SK-N-MC (cell line): ENCODE measurements at places on chromosomes 12 and 14.

GRCh38 chr14:85088192-85088591 lies 441.8 kb upstream of the FLRT2 start:
- no peak for DNase-seq

- no peak for DNase-seq
These were observed 27.9 kb downstream of the VWF start for GRCh38 chr12:6096527-6096926.

DNA sequence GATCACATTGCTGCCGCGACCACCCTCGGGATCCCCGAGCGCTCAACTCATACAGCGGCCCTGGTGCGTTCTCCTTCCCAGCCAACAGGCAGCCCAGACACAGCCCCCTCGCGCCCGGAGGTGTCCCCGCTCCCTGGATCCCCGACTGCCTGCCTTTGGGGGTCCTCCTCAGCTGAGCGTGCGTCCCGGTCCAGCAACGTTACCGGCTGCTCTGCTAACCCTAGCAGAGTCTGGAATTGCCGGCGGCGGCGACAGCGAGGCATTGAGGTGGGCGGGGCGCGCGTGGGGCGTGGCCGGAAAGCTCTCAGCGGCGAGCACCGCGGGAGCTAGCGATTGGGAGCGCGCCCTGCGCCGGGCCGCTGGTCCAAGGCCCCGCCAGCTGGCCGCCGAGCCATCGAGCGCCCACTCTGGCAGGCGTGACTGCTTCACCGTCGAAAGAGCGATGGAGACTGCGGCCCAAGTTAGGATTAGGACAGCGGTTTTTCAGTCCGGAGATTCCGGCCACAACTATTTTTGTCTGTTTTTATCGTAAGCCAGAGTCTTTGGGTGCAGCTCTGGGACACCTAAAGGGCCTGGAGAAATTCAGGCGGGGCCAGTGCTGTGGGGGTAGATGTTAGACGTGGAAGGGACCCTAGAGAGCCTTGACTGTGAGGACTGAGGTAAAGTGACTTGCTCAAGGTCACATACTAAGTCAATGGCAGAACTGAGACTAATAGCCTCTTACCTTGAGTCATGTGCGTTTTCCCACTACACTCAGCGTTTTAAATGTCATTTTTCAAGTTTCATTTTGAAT lies at the start of gene HEATR5A:
TSS of gene HEATR5A (minus strand) at position 232 of the 793 bp plus-strand sequence. CDS start 17,575 bp downstream, outside the sequence.
- no peak for DNase-seq

GRCh38 chr12:100793182-100793581 lies 1.4 kb upstream of the ANO4 start:
- DNase-seq = no peak

DNA sequence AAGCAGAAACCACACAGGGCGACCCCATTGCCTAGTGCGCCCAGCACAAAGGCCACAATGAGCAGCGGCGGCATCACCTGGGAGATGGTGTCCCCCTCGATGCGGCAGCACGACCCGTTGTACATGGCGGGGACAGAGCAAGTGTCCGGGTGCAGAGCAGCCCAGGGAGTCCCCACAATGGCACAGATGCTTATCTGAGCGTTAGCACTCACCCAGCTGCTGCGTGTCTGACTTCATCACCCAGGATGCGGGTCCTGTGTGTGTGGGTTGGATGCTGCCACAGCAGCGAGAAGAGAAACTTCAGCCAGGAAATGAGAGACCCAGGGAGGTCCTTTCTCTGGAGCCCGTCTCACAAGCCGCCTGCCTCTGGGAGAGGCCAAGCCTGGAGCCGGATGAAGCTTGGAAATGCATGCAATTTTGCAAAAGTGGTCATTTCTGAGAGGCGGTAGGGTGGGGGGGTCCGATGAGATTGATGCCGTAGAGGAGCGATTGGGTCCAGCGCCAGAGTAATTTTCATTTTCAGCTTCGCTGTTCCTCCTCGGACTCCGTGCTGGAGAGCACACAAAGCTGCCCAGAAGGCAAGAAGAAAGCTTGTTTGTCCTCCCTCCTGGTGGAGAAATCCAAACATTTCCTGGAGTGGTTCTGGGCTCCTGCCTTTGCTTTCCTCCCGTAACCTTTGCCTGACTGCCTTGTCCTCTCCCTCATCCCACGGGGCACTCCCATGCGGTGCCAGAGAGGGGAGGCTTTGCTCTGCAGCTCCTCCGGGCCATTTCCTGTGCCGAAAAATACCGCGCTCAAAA lies at the start of gene HCAR1:
TSS of gene HCAR1 (minus strand) at position 630 of the 800 bp plus-strand sequence. CDS start at position 125, 505 bp downstream.
- no peak for DNase-seq

GRCh38 chr12:102883204-102883799 lies 33.7 kb downstream of the PAH start:
- DNase-seq = no peak

DNA sequence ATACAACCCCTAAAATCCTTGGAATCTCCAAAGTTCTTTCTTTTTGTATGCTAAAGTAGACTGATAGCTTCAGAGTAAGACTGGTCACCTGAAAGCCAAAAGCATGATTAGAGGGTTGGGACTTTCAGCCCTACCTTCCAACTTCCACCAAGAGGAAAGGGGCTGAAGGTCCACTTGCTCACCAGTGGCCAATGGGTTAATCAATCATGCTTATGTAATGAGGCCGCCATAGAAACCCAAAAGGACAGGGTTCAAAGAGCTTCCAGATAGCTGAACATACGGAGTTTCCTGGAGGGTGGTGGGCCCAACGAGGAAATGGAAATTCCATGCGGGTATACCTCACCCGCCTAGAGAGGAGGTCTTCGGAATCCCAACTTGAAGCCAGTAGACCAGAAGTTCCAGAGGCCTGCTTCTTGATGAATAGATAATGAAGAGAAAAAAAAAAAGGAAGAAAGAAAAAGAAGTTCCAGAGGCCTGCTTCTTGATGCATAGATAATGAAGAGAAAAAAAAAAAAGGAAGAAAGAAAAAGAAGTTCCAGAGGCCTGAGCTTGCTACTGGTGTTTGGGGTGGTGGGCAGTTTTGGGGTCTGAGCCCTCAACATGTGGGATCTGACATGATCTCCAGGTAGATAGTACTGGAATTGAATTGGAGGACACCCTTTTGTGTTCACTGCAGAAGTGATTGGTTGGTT lies 11.2 kb upstream of the BTG1 start:
- DNase-seq = no peak

GRCh38 chr12:6925540-6926279 lies 2.0 kb upstream of the ATN1 start:
- DNase-seq = no peak
